ENCODE measurements at places on chromosomes 13 and 19.

GRCh38 chr19:12720851-12721655 lies 2.7 kb downstream of the TNPO2 start:
- no peak for DNase-seq

GRCh38 chr19:12649941-12650340 lies 16.6 kb downstream of the MAN2B1 start:
- DNase-seq = no peak

DNA sequence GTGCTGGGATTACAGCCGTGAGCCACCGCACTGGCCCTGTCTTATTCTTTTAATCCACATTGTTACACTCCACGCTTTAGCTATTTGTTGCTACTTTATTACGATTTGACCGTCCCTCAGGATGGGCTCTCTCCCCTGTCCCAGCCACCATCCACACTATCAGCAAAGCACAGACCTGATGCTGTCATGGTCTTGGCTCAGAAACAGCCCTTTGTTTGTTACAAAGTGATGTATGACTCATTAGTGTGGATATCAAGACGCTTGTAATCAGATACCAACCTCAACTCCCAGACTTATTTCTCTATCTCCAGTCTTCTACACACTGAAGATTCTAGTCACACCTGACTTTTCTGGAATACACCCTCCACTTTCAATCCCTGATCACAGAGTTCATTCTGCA lies 84.6 kb upstream of the FREM2 start:
- no peak for DNase-seq

- no peak for DNase-seq
Measured at GRCh38 chr19:54916822-54917221, 10.9 kb downstream of the NCR1 start.

GRCh38 chr13:31846961-31847752 lies 107.8 kb downstream of the RXFP2 start:
- DNase-seq = no peak

GRCh38 chr19:29667901-29668341 lies 2.7 kb downstream of the PLEKHF1 start:
- no peak for DNase-seq

All from stimulated activated CD8-positive, alpha-beta memory T cell treated with anti-CD3 and anti-CD28 coated beads, Interleukin-15, amount 100 ng/mL, for 1 hour (primary cell).